Progenitor cell of endocrine pancreas (in vitro differentiated cells): ENCODE measurements at places on chromosomes 12 and 14. TPM values are rescaled to one million over a fixed set of nuclear protein-coding genes. Genes with fewer than 3 reads are reported as not detected.

- H3K4me1 ChIP-seq, result peaks cover 11% of the 10 kb centered on the region
- H3K36me3 ChIP-seq, result peaks cover 14% of the 10 kb centered on the region
- H3K27ac ChIP-seq, result no peak overlapping the region
- H3K27me3 ChIP-seq, result no peaks in the 10 kb centered on the region
- no peak for DNase-seq
- H3K4me3 ChIP-seq, result no peak overlapping the region
These were observed 145.9 kb upstream of the SLCO1C1 start for GRCh38 chr12:20549108-20549719.

KRT72 gene
- not detected in 2 replicates for total RNA-seq

- no peak overlapping the region for H3K27ac ChIP-seq
- peak overlapping the region; percentile 46 for H3K4me3 ChIP-seq
- H3K4me1 ChIP-seq, result peaks cover 5% of the 10 kb centered on the region
- DNase-seq, result no peak
- no peaks in the 10 kb centered on the region for H3K36me3 ChIP-seq
These were observed 1.2 kb upstream of the LRRK2 start for GRCh38 chr12:40223646-40224045.

ADAMTS20 gene
- 0.19 and 0.33 TPM in 2 replicates for total RNA-seq

EP400 gene
- total RNA-seq, result 63.0 and 66.6 TPM in 2 replicates

GRCh38 chr12:129927316-129927900 lies 23.6 kb upstream of the TMEM132D start:
- no peak for DNase-seq
- H3K27me3 ChIP-seq, result peaks cover 28% of the 10 kb centered on the region
- no peaks in the 10 kb centered on the region for H3K4me1 ChIP-seq
- no peaks in the 10 kb centered on the region for H3K36me3 ChIP-seq

- no peak for DNase-seq
- H3K27ac ChIP-seq, result no peak overlapping the region
- H3K27me3 ChIP-seq, result peaks cover 41% of the 10 kb centered on the region
These were observed 8.7 kb upstream of the TCL1A start for GRCh38 chr14:95722525-95723190.

KRT73 gene
- not detected in 2 replicates for total RNA-seq

GRCh38 chr14:90999299-90999698 lies 61.1 kb downstream of the RPS6KA5 start:
- DNase-seq, result no peak
- peaks cover 7% of the 10 kb centered on the region for H3K4me1 ChIP-seq
- no peak overlapping the region for H3K4me3 ChIP-seq

DNA sequence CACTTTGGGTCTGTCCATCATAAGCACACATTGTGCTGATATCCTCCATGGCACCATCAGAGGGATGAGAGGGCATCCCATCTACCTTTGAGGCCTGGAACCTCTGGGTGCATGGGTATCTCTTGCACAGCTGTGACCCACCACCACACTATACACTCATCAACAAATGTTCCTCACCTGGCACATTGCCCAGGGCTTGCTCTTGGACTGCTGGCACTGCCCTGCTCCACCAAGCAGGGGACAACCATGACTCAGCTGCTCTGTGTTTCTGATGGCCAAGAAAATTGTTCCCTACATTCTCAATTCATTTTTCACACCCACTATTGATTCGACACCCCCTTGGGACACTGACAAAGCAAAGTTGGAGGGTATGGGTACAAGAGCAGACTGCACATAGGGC lies 155.5 kb downstream of the PTPRO start:
- H3K36me3 ChIP-seq, result no peaks in the 10 kb centered on the region
- H3K4me1 ChIP-seq, result no peaks in the 10 kb centered on the region
- H3K4me3 ChIP-seq, result no peak overlapping the region
- no peak for DNase-seq
- H3K27ac ChIP-seq, result no peak overlapping the region
- H3K27me3 ChIP-seq, result peaks cover 7% of the 10 kb centered on the region

FAIM2 gene
- not detected in 2 replicates for total RNA-seq

CEBPE gene
- total RNA-seq, result not detected in 2 replicates

DNA sequence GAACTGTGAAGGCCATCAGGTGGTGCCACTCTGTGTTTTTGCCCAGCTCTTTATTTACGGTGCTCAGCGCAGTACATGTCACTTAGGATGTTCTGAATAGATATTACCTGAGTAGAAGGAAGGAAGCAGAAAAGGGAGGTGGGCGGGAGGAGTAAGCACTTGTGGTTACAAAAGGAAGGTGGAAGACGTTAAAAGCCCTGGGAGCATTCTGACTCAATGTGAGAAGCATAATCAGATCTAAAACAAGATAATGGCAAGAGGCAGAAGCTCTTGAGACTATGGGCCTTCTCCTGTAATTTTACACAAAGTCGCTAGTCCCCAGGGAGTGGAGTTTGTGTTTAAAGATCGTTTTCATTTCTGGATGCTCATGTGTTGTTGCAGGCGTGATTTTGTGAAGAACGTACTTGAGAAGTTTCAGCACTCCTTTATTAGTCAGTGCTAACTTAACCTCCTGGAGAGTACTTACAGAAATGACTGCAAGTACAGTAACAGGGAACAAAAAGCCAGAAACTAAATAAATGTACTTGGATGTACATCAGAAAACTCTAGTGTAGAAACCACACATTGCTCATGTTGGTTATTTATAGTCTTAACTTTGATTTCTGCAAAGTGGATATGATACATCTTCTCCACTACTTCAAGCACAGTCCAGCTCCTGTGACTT lies 1523.5 kb downstream of the AACS start:
- no peaks in the 10 kb centered on the region for H3K27me3 ChIP-seq
- H3K27ac ChIP-seq, result no peak overlapping the region
- no peaks in the 10 kb centered on the region for H3K4me1 ChIP-seq
- no peak overlapping the region for H3K4me3 ChIP-seq
- DNase-seq, result no peak

DHRS2 gene
- total RNA-seq, result 0.77 and 0.89 TPM in 2 replicates

ATXN2 gene
- 81.7 and 86.6 TPM in 2 replicates for total RNA-seq

GRCh38 chr12:104643093-104643818 lies 186.5 kb downstream of the CHST11 start:
- no peaks in the 10 kb centered on the region for H3K27me3 ChIP-seq
- no peak overlapping the region for H3K27ac ChIP-seq
- no peak overlapping the region for H3K4me3 ChIP-seq
- DNase-seq, result no peak
- no peaks in the 10 kb centered on the region for H3K36me3 ChIP-seq

DNA sequence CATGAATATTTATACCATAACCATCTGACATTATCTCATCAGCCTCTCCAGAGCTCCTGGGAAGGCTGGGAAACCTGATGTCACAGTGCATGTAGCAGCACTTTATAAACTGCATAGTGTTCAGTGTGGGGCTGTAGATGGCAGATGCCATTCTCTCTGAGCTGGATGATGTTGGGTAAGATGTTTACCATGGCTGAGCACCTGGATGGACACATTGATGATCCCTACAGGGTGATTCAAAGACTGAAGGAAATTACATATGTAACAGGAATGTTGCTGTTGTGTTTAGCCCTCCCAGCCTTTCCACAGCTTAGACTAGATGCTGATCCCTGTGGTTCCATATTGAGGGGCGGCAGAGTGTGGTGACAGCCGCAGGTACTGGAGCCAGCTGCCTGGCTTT lies 37.4 kb downstream of the IFT43 start:
- H3K36me3 ChIP-seq, result peaks cover 63% of the 10 kb centered on the region
- H3K4me1 ChIP-seq, result no peaks in the 10 kb centered on the region
- H3K4me3 ChIP-seq, result no peak overlapping the region
- no peak overlapping the region for H3K27ac ChIP-seq
- no peak for DNase-seq

GRCh38 chr14:99784508-99784907 lies 8.7 kb upstream of the EML1 start:
- peaks cover 59% of the 10 kb centered on the region for H3K27me3 ChIP-seq
- no peak for DNase-seq
- no peak overlapping the region for H3K27ac ChIP-seq
- peaks cover 5% of the 10 kb centered on the region for H3K4me1 ChIP-seq

GRCh38 chr14:30450631-30451545 lies 108.1 kb upstream of the G2E3 start:
- H3K36me3 ChIP-seq, result no peaks in the 10 kb centered on the region
- peak overlapping the region; percentile 18 for H3K27ac ChIP-seq
- no peak for DNase-seq
- H3K4me1 ChIP-seq, result peaks cover 3% of the 10 kb centered on the region

- DNase-seq, result no peak
- H3K27me3 ChIP-seq, result no peaks in the 10 kb centered on the region
- peaks cover 14% of the 10 kb centered on the region for H3K4me1 ChIP-seq
- peaks cover 2% of the 10 kb centered on the region for H3K36me3 ChIP-seq
- no peak overlapping the region for H3K27ac ChIP-seq
These were observed 312.2 kb downstream of the SSPN start for GRCh38 chr12:26507613-26508012.

DNA sequence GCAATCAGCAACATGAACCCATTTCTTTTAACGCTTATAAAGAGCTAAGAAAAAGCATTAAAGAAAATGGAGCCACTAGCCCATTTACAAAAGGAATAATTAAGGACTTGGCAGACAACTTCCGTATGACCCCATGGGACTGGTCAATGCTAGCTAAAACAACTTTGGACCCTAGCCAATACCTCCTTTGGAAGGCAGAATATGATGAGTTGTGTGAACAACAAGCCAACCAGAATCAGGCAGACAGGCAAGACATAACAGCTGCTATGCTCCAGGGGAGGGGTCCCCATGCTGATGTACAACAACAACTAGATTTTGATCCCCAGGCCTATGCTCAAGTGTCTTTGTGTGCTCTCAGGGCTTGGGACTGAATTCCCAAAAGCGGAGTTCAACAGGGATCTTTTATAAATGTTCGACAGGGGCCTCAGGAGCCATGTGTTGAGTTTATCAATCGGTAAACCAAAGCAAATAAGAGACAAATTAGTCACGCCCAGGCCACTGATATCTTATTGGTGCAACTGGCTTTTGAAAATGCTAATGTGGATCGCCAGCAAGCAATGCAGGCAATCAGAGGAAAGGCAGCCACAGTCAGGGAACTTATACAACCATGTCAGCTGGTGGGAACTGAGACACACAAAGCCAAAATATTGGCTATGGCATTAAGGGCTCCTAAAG lies 254.4 kb upstream of the DIO2 start:
- no peak overlapping the region for H3K4me3 ChIP-seq
- H3K27ac ChIP-seq, result no peak overlapping the region
- no peak for DNase-seq
- H3K27me3 ChIP-seq, result peaks cover 70% of the 10 kb centered on the region
- peaks cover 7% of the 10 kb centered on the region for H3K36me3 ChIP-seq

HSPA2 gene
- 2.7 and 2.9 TPM in 2 replicates for total RNA-seq

PRMT5 gene
- 104 and 111 TPM in 2 replicates for total RNA-seq

CLMN gene
- total RNA-seq, result 25.3 and 31.5 TPM in 2 replicates

- no peak overlapping the region for H3K4me3 ChIP-seq
- no peak for DNase-seq
- H3K27ac ChIP-seq, result no peak overlapping the region
- H3K27me3 ChIP-seq, result no peaks in the 10 kb centered on the region
These were observed 27.1 kb downstream of the PLEKHG7 start for GRCh38 chr12:92729773-92730305.

GRCh38 chr12:133156125-133156690 lies 25.1 kb upstream of the ZNF268 start:
- peaks cover 86% of the 10 kb centered on the region for H3K36me3 ChIP-seq
- H3K27me3 ChIP-seq, result no peaks in the 10 kb centered on the region
- no peak overlapping the region for H3K4me3 ChIP-seq
- DNase-seq, result no peak
- H3K27ac ChIP-seq, result no peak overlapping the region
